ENCODE measurements at places on chromosomes 2 and 18.

DNA sequence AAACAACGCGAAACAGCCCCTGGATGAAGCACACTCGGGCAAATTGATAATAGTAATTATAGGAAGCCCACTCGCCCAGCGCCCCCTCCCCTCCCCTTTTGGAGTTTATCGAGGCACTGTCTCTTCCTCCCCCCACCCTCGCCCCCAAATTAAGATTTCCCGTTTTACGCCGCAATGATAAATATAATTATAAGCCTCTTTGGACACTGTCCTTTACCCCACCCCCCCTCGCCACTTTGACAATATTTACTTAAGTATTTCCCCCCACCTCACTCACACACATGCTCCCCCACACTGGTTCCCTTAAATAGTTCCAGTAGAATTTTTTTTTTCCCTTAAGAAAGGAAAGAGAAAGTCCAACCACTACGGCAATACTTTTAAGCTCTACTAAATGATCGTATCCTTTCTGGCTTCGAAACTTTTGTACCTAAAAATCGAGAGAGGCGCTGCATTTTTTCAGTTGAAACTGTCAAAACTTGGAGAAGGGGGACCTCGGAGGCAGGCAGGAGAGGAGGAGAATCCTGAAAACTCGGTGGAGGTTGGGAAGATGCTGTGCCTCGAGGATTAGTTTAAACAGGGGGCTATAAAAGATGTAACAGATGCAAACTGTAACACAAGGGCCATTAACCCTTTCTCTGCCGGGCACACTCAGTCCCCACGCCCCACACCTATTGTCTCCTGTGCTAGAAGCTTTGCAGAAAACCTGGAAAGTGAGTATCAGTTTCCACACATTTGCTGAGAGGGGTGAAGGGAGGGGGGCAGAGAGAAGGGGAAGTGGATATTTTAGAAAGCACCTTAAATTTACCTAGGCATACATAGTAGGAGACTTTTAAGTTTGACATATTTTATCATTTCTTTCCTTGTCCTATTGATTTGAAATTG, 1.8 kb downstream of the ZEB2 start:
- no peak for DNase-seq

- DNase-seq: no peak
These were observed 112.8 kb upstream of the RASGRP3 start for GRCh38 chr2:33363325-33364298.

DNA sequence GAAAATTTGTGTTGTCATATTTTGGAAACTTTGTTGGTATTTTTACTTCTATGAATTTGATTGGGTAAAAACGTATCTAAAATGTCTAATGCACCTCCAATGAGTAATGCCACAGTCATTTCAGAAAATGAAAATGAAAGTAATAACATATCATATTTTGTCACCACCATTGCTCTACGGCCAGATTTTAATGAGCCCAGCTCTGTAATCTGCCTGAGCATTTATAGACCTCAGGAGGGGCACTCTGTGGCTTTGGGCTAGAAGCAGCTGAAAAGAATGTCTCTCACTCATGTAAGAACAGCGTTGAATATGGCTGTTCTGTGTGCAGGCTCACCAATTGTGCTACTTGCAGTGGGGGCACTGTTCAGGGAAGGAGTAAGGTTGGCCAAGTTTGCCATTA, 32.7 kb upstream of the ABCA12 start:
- DNase-seq: no peak

- DNase-seq: peak; percentile 18
These were observed 80.1 kb upstream of the SPOPL start for GRCh38 chr2:138421315-138421970.

DNA sequence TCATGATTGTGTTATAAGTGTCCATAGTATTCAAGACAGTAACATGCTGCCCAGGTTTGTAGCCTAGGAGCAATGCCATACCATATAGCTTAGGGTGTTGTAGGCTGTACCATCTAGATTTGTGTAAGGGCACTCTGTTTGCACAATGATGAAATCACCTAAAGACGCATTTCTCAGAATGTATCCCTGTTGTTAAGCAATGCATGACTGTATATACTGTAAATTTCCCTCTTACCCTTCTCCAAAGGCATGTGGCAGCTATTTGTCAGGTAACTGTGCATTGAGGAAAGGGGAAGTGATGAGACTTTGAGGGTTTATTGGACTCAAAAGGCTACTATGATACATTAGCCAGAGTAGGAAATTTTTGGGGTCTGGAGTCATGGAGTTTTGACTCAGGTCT, 180.8 kb downstream of the VAPA start:
- no peak for DNase-seq
